SK-MEL-5 (cell line): ENCODE measurements at places on chromosomes 2 and 18. TPM values are rescaled to one million over a fixed set of nuclear protein-coding genes. Genes with fewer than 3 reads are reported as not detected.

TWIST2 gene
- not detected in 2 replicates for total RNA-seq

ALPG gene
- total RNA-seq: not detected in 2 replicates

SPC25 gene
- 11.8 and 13.9 TPM in 2 replicates for total RNA-seq

MERTK gene
- 220 and 225 TPM in 2 replicates for total RNA-seq

TIMM21 gene
- total RNA-seq: 53.0 and 53.2 TPM in 2 replicates

SPDYA gene
- 0.88 and 1.2 TPM in 2 replicates for total RNA-seq

RRM2 gene
- total RNA-seq: 38.9 and 46.9 TPM in 2 replicates

OTX1 gene
- total RNA-seq: 1.2 and 1.9 TPM in 2 replicates

CREG2 gene
- total RNA-seq: 0.03 TPM in 1 of 2 replicates, not detected in the other

SCYGR4 gene
- total RNA-seq: not detected in 2 replicates

SATB2 gene
- total RNA-seq: 5.6 and 7.4 TPM in 2 replicates

ARMC9 gene
- total RNA-seq: 22.8 and 23.0 TPM in 2 replicates

BMPR2 gene
- 11.4 and 13.0 TPM in 2 replicates for total RNA-seq

PLEKHH2 gene
- 17.6 and 20.9 TPM in 2 replicates for total RNA-seq

PROM2 gene
- total RNA-seq: not detected in 2 replicates

TBC1D8 gene
- total RNA-seq: 16.2 and 16.9 TPM in 2 replicates

PKDCC gene
- 12.2 and 15.1 TPM in 2 replicates for total RNA-seq

CHN1 gene
- 3.4 and 5.7 TPM in 2 replicates for total RNA-seq

SAG gene
- not detected in 2 replicates for total RNA-seq

FHOD3 gene
- total RNA-seq: 2.4 and 2.8 TPM in 2 replicates

ATP6V1B1 gene
- 2.5 TPM in 1 of 2 replicates, not detected in the other for total RNA-seq

GAL3ST2 gene
- not detected in 2 replicates for total RNA-seq

CCDC148 gene
- total RNA-seq: 0.13 TPM in 1 of 2 replicates, not detected in the other

NEDD4L gene
- 205 and 215 TPM in 2 replicates for total RNA-seq

CXCR1 gene
- total RNA-seq: not detected in 2 replicates

CKAP2L gene
- 7.1 and 7.7 TPM in 2 replicates for total RNA-seq

LHCGR gene
- total RNA-seq: not detected in 2 replicates

GCG gene
- not detected in 2 replicates for total RNA-seq

SERPINB10 gene
- 1.2 TPM in 1 of 2 replicates, not detected in the other for total RNA-seq

MROH2A gene
- total RNA-seq: 0.08 TPM in 1 of 2 replicates, not detected in the other

NEU2 gene
- not detected in 2 replicates for total RNA-seq

PRSS56 gene
- total RNA-seq: not detected in 2 replicates

KCNK3 gene
- total RNA-seq: not detected in 2 replicates

CCL20 gene
- 0.96 and 2.7 TPM in 2 replicates for total RNA-seq

RAB10 gene
- 101 and 127 TPM in 2 replicates for total RNA-seq

FOXI3 gene
- total RNA-seq: 0.64 and 0.66 TPM in 2 replicates

NMUR1 gene
- 0.18 TPM in 1 of 2 replicates, not detected in the other for total RNA-seq

ASAP2 gene
- total RNA-seq: 16.1 and 17.6 TPM in 2 replicates

ABCG5 gene
- total RNA-seq: 0.08 and 0.11 TPM in 2 replicates

GNLY gene
- total RNA-seq: not detected in 2 replicates

AGXT gene
- 0.16 TPM in 1 of 2 replicates, not detected in the other for total RNA-seq

ZNF521 gene
- 1.9 and 4.9 TPM in 2 replicates for total RNA-seq

TLX2 gene
- total RNA-seq: 0.16 and 0.55 TPM in 2 replicates
